Caco-2 (cell line): ENCODE measurements at places on chromosomes 16 and 17.

DNA sequence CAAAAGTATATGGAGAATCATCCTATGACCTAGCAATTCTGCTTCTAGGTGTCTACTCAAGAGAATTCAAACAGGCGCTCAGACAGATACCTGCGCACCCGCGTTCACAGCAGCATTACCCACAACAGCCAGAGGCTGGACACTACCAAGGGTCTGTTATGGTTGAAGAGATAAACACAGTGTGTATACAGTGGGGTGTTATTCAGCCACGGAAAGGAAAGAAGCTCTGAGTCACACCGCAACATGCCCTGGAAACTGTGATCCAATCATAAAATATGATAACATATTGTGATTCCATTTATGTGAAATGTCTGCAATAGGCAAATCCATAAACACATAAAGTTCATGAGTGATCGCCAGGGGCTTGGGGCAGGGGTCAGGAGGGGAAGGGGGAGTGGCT, 18.0 kb upstream of the JPH3 start:
- DNase-seq: no peak

GRCh38 chr17:30334421-30334820, 564 bp upstream of the TMIGD1 start:
- no peak for DNase-seq

DNA sequence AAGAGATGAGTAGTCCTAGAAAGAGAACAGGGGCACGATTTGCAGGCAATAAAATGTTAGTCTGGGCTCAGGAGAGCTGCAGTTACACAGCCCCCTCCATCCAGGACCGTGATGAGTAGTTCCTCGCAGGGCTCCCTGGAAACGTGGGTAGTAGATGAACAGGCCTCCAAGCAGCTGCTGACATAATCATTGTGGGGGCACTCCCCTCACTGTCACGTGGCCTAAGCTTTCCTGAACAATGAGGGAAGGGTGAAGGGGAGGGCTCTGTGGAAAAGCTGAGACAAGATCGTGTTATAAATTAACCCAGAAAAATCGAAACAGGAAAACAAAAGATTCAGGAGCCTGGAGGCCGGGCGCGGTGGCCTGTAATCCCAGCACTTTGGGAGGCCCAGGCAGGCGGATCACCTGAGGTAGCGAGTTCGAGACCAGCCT, 1.3 kb upstream of the PER1 start:
- DNase-seq: peak; percentile 67

GRCh38 chr17:31400481-31400950, 9.0 kb downstream of the RAB11FIP4 start:
- no peak for DNase-seq

DNA sequence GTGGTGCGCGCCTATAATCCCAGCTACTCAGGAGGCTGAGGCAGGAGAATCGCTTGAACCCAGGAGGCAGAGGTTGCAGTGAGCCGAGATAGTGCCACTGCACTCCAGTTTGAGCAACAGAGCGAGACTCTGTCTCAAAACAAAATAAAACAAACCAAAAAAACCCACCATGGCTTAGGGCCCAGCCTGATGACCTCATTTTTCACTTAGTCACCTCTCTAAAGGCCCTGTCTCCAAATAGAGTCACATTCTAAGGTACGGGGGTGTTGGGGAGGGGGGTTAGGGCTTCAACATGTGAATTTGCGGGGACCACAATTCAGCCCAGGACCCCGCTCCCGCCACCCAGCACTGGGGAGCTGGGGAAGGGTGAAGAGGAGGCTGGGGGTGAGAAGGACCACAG, 1.4 kb upstream of the STH start:
- DNase-seq: no peak

DNA sequence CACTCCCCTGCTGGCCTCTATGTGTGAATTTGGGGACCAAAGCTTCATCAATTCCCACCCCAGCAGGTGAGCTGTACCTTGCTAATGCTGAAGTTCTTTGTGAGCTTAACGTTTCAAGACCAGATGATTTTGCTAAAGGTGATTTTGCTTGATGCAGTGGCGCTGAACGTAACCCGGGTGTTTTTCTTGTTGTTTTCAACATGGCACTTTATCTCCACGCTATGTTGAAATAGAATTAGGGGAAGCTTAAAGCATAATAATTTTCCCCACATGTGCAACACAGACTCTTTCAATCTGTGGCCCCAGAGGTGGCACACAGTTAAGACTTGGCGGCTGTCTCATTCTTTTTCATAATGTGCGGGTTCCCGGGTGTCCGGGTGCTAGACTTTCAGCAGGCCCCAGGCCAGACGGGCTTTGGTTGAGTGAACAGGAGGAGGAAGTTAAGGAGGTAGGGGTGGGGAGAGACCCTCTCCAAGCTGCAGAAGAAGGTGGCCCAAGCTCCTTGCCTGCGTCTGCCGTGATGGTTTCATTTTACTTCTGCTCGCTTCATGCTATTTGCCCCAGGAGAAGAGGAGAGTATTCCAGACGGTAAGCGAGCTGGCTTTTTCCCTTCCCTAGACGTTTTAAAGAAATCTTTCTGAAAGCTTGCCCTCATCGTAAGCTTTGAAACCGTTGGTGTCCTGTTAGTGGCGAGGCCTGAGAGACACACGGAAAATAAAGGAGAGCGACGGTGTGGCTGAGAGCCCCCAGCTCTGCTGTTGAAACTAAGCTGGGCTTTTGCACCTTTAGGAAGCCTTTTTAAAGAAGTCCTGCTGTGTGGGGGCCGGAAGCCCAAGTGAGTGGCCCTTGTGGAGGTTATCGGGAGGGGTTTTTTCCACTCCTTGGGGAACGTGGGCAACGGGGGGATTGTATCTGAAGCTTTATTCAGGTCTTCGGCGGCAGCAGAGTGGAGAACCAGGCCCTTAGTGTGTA, 4.2 kb downstream of the FOXC2 start:
- no peak for DNase-seq

GRCh38 chr16:48525201-48526057, 84.6 kb downstream of the N4BP1 start:
- no peak for DNase-seq

GRCh38 chr17:79078476-79079190, 4.0 kb downstream of the ENGASE start:
- DNase-seq: no peak

GRCh38 chr17:77528516-77529327, 388.0 kb downstream of the SEC14L1 start:
- peak; percentile 48 for DNase-seq

- no peak for DNase-seq
Measured at GRCh38 chr17:70493277-70493874, 324.0 kb downstream of the KCNJ2 start.

GRCh38 chr17:54992797-54993639, 24.5 kb downstream of the STXBP4 start:
- DNase-seq: no peak

DNA sequence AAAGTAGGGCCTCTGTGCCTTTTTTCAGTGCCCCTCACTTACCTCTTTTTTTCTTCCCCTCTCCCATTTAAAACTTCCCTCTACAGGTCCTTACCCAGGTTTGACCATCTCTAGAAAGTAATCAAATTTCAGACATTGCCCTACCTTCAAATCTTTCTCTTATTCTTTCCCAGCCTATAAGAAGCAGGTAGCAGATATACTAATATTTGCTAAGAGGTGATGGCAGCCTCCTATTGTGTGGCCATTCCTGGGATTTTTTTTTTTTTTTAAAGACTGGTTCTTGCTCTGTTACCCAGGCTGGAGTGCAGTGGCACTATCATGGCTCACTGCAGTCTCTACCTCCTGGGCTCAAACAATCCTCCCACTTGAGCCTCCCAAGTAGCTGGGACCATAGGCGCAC, 111.1 kb upstream of the HAS3 start:
- DNase-seq: peak; percentile 13

GRCh38 chr17:15934866-15935265, 10.1 kb upstream of the ADORA2B start:
- no peak for DNase-seq

- DNase-seq: no peak
Measured at GRCh38 chr17:32828822-32829221, 48.1 kb downstream of the MYO1D start.

GRCh38 chr17:57578608-57579225, 166.4 kb downstream of the CCDC182 start:
- no peak for DNase-seq

- peak; percentile 79 for DNase-seq
Measured at GRCh38 chr17:37770631-37771518, 26.0 kb upstream of the HNF1B start.

DNA sequence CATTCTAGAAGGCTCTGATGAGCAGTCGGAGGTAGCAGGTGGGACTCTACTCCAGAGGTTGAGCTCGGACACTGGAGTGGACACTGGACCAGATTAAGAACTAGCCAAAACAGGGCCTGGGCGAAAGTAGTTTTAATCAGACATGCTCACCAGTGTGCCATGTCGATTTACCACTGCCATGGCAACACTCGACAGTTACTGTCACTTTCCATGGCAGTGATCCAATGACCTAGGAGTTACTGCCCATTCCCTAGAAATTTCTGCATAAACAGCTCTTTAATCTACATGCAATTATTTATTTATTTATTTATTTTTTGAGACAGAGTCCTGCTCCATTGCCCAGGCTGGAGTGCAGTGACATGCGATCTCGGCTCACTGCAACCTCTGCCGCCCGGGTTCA, 7.2 kb upstream of the METTL9 start:
- DNase-seq: no peak

DNA sequence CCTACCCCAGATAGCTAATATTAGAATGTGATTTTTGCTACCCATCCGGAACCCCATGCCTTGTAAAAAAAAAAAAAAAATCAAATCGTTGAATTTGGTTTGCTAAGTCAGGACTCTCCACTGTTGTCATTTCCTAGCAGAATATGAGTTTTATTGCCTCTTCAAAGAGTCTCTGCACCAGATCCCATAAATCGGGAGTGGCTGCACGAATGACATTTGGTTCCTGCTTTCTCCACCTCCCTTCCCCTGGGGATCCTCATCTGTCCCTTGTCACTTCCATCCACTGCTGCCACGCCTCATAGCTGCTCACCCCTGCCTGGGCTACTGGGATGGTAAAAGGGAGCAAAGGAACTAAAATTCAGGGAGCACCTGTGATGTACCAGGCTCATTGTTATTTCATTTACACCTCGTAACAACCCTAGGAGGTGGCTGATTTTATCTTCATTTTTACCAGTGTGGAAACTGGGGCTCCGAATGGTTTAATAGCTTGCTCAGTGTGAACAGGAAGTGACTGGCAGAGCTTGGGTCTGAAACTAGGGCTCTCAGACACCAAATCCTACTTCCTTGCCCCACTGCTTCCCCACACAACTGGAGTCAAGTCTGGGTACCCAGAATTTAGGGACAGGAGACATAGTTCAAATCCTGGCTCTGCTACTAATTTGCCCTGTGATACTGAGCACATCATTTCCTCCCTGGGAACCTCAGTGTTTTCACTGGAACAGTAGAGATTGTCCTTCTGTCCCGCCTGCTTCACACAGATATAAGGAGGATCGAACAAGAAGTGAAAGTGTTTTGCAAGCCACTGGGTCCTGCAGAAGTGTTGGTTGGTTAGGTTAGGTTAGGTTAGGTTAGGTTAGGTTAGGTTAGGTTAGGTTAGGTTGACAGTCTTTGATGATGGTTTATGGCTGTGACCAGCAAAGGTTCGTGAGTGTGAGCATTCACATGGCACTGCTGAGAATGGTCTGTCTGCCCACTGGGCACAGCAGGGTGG, 585 bp upstream of the KRT36 start:
- DNase-seq: no peak

- no peak for DNase-seq
Measured at GRCh38 chr16:66473654-66474519, 46.8 kb downstream of the BEAN1 start.

DNA sequence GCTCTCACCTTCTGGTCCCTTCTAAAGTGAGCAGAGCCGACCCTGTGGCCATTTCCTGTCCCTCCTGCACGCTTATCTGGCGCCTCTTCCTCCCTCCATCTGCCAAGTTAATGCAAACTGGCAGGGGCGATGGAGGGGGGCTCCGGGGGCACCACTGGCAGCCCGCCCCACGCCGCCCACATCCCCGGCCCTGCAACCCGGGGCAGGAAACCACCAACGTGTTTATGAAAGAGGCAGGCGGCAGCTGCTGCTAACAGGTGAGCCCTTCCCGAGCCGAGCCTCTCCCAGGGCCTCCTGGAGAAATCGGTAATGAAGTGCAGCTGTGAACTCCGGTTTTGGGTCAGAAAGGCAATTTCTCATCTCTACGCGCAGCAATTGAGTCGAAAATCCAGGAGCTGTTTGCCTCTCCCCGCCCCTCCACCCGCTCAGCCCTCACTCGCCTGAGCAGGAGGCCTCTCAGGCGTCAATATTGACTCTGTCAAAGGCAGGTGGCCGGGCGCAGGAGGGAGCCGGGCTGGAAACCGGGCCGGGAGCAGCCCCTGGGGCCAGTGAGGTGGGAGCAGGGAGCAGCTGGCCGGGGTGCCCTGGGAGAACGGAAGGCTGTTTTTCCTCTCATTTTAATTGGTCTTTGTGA, 164.4 kb upstream of the GSE1 start:
- peak; percentile 91 for DNase-seq

DNA sequence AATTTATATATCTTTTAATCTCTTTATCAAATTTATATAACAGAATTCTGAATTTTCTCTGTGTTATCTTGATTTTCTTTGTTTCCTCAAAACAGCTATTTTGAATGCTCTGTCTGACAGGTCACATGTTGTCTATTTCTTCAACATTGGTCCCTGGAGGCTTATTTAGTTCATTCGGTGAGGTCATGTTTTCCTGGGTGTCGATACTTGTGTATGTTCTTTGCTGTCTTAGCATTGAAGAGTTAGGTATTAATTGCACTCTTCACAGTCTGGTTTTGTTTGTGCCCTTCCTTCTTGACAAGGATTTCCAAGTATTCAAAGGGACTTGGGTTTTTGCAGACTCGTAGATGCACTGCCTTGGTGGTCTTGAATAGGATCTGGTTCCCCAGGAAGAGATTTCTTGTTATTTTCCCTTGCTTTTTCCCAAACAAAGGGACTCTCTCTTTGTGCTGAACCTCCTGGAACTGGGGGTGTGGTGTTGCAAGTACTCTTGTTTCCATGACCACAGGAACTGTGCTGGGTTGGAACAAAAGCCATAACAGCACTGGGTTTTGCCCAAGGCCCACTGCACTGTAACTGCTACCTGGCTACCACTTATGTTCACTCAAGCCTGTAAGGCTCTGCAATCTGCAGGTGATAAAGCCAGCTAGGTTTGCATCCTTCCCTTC, 1483.0 kb downstream of the CDH8 start:
- DNase-seq: no peak

GRCh38 chr17:30002088-30002487, 60.7 kb downstream of the EFCAB5 start:
- DNase-seq: no peak

GRCh38 chr17:27603421-27603770, 27.6 kb upstream of the LGALS9 start:
- no peak for DNase-seq

- no peak for DNase-seq
Measured at GRCh38 chr17:35148144-35148543, 527 bp downstream of the UNC45B start.

DNA sequence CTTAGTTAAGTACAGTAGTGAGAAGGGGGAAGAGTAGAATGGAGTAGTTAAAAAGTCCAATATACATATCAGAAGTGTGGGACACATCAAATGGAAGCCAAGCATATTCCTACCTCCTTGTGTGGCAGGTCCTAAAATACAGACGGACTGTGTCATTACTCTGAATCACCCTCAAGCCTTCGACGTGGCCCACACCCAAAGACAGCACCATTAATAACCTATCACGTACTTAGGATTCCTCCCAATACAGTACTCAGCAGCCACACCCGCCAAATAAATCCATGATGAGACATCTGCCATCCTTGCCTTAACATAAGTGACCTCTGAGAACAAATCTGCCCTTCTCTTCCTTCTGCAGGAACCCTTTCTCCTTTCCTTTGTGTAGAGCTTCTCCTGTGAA, 38.9 kb downstream of the UBE2G1 start:
- no peak for DNase-seq
